ENCODE measurements at places on chromosomes 2 and 18.

GRCh38 chr2:118670276-118670675 is 177.2 kb downstream of the EN1 start:
- DNase-seq = no peak

- no peak for DNase-seq
These were observed 7.6 kb upstream of the PRSS56 start for GRCh38 chr2:232512602-232513001.

DNA sequence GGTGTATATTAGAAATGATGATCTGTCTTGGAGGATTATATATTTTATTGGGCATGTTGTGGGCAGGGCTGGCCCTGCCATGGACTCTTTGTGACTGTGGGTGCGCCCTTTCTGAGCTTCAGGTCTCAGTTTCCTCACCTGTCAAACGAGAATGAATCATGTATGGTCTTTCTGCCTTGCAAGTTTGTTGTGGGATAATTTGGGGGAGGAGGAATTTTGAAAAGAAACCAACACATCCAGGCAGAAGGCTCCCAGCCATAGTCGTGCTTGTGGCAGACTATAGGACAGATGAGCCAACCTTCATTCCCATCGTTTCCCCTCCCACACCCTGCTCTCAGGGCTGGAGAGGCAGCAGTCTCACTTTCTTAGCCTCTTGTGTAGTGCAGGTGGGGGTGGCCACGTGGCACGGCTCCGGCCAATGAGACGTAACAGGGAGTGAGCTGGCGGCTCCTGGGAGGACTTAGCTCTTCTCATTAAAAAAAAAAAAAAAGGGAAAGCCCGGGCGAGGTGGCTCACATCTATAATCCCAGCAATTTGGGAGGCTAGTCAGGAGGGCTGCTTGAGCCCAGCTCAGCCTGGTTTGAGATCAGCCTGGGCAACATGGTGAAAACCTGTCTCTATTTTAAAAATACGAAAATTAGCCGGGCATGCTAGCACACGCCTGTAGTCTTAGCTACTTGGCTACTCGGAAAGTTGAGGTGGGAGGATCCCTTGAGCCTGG is 63.1 kb downstream of the RHOB start:
- no peak for DNase-seq

- DNase-seq = no peak
These were observed 274.9 kb upstream of the VWC2L start for GRCh38 chr2:214135966-214136365.
